Psoas muscle (tissue), 8 donors: ENCODE measurements at places on chromosomes 3 and 15. TPM values are rescaled to one million over a fixed set of nuclear protein-coding genes. Genes with fewer than 3 reads are reported as not detected.

DNA sequence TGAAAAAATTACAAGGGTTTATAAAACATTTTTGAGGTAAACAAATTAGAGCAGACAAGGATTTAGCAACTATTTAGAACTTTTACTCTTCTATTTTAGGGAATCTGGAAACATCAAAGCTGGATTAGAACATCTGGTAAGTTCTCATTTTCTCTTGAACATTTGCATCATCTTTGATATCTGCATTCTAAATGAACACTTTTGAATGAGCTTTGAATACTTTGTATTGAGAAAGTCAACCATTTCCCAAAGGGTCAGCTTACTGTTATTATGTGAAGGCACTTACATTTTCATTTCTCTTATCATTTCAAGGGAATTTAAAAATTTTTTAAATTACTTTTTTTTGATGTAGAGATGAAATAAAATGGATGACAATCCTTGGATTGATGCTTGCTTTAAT, 188.1 kb downstream of the RSRC1 start:
- no peak for DNase-seq

DNA sequence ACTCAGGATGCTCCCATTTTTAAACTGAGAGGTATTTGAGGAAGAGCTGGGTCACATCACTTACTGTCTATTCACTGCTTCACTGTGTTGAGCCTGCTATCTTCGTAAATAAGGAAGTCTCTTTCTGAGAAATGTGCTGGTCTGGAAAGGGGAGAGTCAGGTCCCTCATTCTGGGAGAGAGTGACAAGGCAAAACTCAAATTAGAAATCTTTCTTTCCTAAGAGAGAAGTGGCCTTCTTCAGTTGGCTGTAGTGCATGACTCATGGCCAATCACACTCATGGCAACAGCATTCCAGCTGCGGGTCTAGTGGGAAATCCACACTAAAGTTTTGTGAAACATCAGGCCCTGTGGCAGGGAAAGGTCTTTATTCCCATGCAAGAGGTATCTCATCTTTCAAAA, 11.5 kb upstream of the TIMP4 start:
- peak; percentile 32 for DNase-seq

GRCh38 chr3:117893638-117894037, 1141.0 kb downstream of the IGSF11 start:
- no peak for DNase-seq

DNA sequence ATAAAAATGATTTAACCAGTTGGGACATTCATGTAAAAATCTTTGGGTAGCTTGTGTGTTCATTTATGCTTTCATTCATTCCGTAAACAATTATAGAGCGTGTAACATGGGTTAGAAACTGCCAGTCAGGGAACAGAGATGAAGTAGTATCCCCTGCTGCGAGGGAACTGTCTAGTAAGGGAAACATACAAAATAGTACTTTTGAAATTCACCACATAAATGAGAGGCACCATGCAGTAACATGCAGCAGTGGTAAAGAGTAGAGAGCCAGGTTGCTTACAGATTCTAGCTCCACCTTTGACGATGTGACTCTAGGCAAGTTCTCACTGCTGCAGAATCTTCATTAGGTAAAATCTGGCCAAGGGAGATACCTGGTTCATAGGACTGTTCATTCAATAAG, 938 bp downstream of the DZIP3 start:
- DNase-seq, result no peak

DNA sequence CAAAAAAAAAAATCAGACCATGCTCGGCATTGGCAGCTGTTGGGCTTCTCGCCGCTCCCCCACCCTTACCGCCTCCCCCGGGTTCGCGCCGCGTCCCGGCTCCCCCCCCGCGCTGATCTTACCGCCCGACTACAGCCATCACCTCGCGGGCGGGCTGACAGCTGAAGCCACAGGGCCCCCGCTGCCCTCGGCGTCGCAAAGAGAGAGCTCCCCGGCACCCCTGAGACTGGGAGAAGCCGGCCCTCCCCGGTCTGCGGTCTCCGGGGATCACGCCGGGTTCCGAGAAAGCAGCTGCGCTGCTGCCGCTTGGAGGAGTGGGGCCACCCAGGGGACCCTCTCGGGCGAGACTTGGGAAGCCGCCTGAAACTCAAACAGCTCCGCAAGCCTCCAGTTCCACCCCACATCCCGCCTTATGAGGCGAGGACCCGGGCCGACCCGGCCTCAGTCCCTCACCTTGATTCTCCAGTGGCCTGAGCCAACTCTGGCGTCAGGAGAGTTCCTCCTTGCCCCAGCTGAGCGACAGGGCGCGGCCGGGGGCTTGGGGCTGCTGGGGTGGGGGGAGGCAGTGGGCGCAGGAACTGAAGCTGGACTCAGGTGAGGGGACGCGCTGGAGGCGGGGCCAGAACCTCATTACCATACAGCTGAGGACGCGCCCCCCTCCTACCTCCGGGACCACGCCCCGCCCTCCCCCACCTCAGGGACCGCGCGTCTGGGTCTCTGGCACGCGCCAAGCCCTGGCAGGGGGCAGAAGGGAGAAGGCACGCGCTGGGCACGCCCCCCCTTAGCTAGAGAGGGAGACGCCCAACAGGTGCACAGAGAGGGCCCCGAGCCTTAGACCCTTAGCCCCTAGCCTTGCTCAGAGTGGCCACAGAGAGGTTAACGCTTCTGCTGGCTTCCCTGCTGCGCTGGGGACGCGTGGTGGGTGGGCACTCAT, 1.0 kb upstream of the DLL4 start:
- no peak for DNase-seq

GRCh38 chr3:34832865-34833508, 806.3 kb upstream of the ARPP21 start:
- no peak for DNase-seq

GRCh38 chr3:52451237-52452083, 2.4 kb downstream of the TNNC1 start:
- DNase-seq, result no peak

DNA sequence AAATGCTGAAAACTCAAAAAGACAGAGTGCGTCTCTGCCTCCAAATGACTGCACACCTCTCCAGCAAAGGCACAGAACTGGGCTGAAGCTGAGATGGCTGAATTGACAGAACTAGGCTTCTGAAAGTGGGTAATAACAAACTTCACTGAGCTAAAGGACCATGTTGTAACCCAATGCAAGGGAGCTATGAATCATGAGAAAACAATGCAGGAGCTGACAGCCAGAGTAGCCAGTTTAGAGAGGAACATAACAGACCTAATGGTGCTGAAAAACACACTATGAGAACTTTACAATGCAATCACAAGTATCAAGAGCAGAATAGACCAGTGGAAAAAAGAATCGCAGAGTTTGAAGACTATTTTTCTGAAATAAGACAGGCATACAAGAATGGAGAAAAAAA, 10.1 kb upstream of the AVEN start:
- no peak for DNase-seq

DNA sequence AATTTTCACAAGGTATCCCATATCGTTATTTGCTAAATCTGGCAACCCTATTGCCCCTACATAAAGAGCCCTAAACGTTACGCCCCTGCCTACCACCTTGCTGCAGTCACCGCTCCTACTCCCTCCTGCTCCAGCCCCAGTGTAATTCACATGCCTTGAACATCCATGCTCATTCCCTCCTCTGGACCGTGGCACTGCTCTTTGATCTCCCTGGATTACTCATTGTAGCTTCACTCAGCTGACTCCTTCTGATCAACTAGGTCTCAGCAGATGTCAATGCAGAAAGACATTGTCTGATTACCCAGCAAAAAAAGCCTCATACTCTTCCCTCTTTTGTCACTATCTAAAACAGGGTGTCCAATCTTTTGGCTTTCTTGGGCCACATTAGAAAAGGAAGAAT, 40.7 kb upstream of the KBTBD8 start:
- no peak for DNase-seq

DNA sequence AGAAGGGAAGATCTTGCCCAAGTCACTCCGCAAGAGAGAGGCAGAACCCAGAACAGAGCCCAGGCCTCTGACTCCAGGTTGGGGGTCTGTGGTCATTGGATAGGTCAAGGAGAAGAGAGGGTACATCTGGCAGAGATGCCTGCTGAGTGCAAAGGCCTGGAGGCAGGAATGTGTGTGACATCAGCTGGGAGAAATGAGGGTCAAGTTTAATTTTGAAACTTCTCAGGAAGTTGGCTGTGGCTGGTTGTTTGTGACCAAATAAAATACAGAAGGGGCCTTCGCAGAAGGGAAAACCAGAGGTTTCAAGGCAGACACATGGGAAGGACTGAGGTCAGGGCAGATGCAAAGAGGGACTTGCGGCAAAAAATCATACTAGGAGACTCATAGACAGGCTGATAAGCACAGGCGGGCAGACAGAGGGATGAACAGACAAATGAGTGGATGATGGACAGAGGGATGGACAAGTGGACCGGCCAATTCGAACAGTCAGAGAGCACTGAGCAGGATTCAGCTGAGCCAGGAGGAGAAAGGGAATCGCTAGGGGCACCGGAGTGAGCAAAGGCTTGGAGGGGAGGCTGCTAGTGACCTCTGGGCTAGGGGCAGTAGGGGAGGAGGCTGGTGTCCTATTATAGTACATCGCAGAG, 28.8 kb upstream of the CACNA2D2 start:
- no peak for DNase-seq

GRCh38 chr15:42046597-42046996, 25.8 kb upstream of the PLA2G4E start:
- no peak for DNase-seq

GRCh38 chr3:87109465-87109864, 117.6 kb upstream of the CHMP2B start:
- DNase-seq, result no peak

DNA sequence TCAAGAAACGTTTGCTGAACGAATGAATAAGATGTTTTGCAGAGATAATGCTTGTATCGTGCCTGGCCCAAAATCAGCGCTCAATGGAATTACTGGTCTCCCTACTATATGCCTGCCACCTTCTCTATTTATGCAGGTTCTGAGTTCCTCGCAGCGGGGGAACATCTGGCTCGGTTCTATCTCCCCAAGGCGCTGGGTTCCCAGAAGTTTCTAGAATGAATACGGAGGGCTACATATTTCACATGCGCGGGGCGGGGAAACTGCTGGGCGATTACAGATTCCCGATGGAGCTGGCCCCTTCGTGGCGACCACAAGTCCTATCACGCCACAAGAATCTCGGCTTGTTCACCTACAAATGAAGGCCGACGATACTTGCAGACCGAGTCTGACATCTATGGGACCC, 411 bp upstream of the EIF2B5 start:
- no peak for DNase-seq

DNA sequence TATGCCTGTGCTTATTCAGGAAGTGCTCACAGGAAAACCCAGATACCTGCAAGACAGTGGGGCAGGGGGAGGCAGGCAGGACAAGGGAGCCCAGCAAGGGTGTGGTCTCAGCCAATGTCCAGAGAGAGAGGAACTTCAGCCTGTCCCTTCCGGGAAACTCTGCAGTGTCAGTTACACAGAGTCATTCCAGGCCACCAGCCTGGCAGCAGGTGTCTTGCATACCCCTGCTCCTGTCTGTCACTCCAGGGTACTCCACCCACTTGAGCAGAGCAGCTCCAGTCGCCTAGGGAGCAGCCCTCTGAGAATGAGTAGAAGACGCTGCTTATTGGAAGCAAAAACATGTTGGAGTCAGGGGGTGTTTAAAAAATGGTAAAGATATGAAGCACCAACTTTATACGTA, 431.2 kb upstream of the RGMA start:
- peak; percentile 81 for DNase-seq

DNA sequence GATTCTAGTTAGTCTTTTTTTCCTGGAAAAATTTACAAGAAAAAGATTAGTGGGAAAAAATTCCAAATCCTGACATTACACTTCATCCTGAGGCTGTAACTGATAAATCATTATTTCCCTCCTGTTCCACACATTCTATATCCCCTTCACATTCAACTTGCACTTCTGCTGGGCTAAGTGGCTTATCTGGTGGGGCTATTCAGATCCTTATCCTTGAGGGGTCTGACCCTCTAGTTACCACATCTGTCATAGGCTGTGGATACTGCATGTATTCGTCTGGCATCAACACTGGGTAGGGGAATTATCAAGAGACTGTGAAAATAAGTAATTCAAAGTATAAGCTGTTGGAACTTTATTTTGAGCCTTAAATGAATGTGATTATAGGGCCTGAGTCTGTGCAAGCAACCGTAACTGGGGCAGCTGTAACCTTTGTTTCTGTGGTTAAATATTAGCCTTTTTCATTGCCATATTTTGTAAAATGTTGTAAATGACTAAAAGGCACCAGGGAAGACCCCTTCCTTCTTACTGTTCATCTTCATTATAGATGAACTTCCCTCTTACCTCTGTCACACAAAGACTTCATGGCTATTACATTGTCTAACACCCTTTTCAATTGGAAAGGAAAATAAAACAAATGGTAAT, 28.0 kb upstream of the TEX9 start:
- DNase-seq, result no peak

GRCh38 chr15:30859091-30859874, 44.4 kb upstream of the FAN1 start:
- DNase-seq, result no peak

Gene GOLGA8R
- polyA plus RNA-seq, result 0.62 TPM

Gene CA12
- 0.25 TPM for polyA plus RNA-seq

Gene APBA2
- 0.08 TPM for polyA plus RNA-seq

Gene FGD5
- 5.7 TPM for polyA plus RNA-seq

Gene SERINC4
- polyA plus RNA-seq, result 0.57 TPM

Gene LRRC2
- polyA plus RNA-seq, result 8.3 TPM
